Neural crest cell (in vitro differentiated cells): ENCODE measurements at places on chromosomes 1 and 21.

- peak overlapping the region; percentile 55 for H3K4me3 ChIP-seq
- H3K36me3 ChIP-seq: peaks cover 2% of the 10 kb centered on the region
- H3K27ac ChIP-seq: peak overlapping the region; percentile 92
- peak; percentile 36 for DNase-seq
- H3K27me3 ChIP-seq: no peaks in the 10 kb centered on the region
Observed at GRCh38 chr21:31397939-31398338, 53.9 kb upstream of the TIAM1 start.

GRCh38 chr1:44587796-44588460 lies 86.4 kb downstream of the TMEM53 start:
- no peak overlapping the region for H3K4me3 ChIP-seq
- H3K27me3 ChIP-seq: peaks cover 27% of the 10 kb centered on the region
- peaks cover 4% of the 10 kb centered on the region for H3K4me1 ChIP-seq

GRCh38 chr1:235057385-235058306 lies 71.0 kb downstream of the TOMM20 start:
- no peaks in the 10 kb centered on the region for H3K36me3 ChIP-seq
- no peak overlapping the region for H3K4me3 ChIP-seq
- H3K4me1 ChIP-seq: peaks cover 10% of the 10 kb centered on the region
- no peaks in the 10 kb centered on the region for H3K27me3 ChIP-seq
- DNase-seq: no peak

- peaks cover 7% of the 10 kb centered on the region for H3K36me3 ChIP-seq
- H3K27me3 ChIP-seq: no peaks in the 10 kb centered on the region
- no peak overlapping the region for H3K4me3 ChIP-seq
- DNase-seq: peak; percentile 67
- H3K4me1 ChIP-seq: no peaks in the 10 kb centered on the region
- H3K27ac ChIP-seq: no peak overlapping the region
Observed at GRCh38 chr21:18499761-18500376, 96.3 kb upstream of the TMPRSS15 start.

DNA sequence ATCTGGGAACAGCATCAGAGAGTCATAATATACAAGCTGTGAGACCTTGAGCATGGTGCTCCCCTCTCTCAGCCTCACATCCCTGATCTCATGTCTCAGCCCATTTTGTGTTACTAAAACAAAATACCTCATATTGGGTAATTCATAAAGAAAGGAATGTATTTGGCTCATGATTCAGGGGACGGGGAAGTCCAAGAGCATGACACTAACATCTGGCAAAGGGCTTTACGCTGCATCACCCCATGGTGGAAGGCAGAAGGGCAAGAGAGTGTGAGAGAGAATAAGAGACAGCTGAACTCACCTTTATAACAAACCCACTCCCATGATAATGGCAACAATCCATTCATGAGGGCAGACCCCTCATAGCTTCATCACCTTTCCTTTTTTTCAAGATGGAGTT lies 36.5 kb downstream of the RNASEL start:
- H3K4me3 ChIP-seq: no peak overlapping the region
- H3K27ac ChIP-seq: no peak overlapping the region
- no peak for DNase-seq
- no peaks in the 10 kb centered on the region for H3K27me3 ChIP-seq
- H3K4me1 ChIP-seq: no peaks in the 10 kb centered on the region
- H3K36me3 ChIP-seq: no peaks in the 10 kb centered on the region

- no peak overlapping the region for H3K27ac ChIP-seq
- H3K4me3 ChIP-seq: no peak overlapping the region
- peaks cover 4% of the 10 kb centered on the region for H3K36me3 ChIP-seq
- no peaks in the 10 kb centered on the region for H3K27me3 ChIP-seq
- no peak for DNase-seq
Observed at GRCh38 chr1:28436211-28436769, 66.8 kb downstream of the PHACTR4 start.

- peaks cover 7% of the 10 kb centered on the region for H3K4me1 ChIP-seq
- no peaks in the 10 kb centered on the region for H3K36me3 ChIP-seq
- peak within 1 kb of the TSS; percentile 82 for H3K4me3 ChIP-seq
- peak; percentile 81 for DNase-seq
Observed at GRCh38 chr21:44454747-44455523, at the start of gene LRRC3. LRRC3 (plus strand) TSS chr21:44455510; CDS start chr21:44456645, 1,135 bp downstream.

- no peak for DNase-seq
- no peaks in the 10 kb centered on the region for H3K36me3 ChIP-seq
- no peak overlapping the region for H3K27ac ChIP-seq
- H3K4me1 ChIP-seq: no peaks in the 10 kb centered on the region
- no peak overlapping the region for H3K4me3 ChIP-seq
Observed at GRCh38 chr1:210715072-210715471, 386.4 kb downstream of the HHAT start.

DNA sequence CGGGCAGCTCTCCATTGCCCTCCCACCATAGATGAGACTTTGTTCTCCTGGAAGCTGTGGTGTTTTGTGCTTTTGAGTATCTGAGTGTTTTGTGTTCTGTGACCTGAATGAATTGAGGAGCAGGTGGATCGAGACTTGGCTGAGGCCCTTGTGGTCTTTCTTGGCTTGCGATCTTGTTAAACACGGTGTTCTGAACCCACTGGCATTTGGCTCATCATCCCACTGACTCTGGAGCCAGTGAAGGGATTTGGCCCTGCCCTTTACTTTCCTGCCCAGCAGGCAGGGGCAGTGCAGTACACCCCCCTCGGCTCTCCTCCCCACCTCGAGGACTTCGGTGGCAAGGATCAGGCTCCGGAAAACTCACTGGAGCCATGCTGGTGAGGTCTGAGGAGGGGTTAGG lies 30.6 kb downstream of the PKNOX1 start:
- no peaks in the 10 kb centered on the region for H3K27me3 ChIP-seq
- no peak for DNase-seq
- H3K4me1 ChIP-seq: no peaks in the 10 kb centered on the region
- H3K27ac ChIP-seq: no peak overlapping the region
- H3K36me3 ChIP-seq: peaks cover 14% of the 10 kb centered on the region

- no peak for DNase-seq
- no peaks in the 10 kb centered on the region for H3K36me3 ChIP-seq
- no peak overlapping the region for H3K27ac ChIP-seq
- no peak overlapping the region for H3K4me3 ChIP-seq
Observed at GRCh38 chr1:204760757-204761156, 75.2 kb upstream of the LRRN2 start.

- no peak overlapping the region for H3K27ac ChIP-seq
- H3K4me1 ChIP-seq: peaks cover 6% of the 10 kb centered on the region
- no peak overlapping the region for H3K4me3 ChIP-seq
- no peaks in the 10 kb centered on the region for H3K36me3 ChIP-seq
Observed at GRCh38 chr21:42305707-42306147, 9.5 kb downstream of the TFF3 start.
